DMS79 (cell line): ENCODE measurements at places on chromosomes 5 and 9.

DNA sequence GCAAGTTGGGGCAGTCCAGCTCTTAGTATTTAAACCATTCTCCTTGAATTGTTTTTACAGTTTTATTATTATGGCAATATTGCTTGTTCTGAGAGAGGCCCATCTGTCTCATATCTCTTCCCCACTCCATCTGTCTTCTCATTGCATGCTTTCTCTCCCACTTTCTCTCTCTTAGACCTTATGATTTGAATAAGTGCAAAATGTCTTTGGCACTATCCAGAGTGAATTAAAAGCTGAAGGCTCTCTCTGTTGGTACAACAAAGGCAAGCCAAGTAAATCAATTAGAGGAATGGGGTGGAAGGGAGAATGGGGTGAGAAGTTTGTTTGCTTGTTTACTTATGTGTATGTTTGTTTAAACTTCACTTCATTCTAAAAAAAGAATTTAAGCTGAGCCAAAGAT, 195.3 kb upstream of the RFX3 start:
- DNase-seq: no peak

GRCh38 chr5:74471875-74472274, 168.7 kb downstream of the ENC1 start:
- DNase-seq: no peak

DNA sequence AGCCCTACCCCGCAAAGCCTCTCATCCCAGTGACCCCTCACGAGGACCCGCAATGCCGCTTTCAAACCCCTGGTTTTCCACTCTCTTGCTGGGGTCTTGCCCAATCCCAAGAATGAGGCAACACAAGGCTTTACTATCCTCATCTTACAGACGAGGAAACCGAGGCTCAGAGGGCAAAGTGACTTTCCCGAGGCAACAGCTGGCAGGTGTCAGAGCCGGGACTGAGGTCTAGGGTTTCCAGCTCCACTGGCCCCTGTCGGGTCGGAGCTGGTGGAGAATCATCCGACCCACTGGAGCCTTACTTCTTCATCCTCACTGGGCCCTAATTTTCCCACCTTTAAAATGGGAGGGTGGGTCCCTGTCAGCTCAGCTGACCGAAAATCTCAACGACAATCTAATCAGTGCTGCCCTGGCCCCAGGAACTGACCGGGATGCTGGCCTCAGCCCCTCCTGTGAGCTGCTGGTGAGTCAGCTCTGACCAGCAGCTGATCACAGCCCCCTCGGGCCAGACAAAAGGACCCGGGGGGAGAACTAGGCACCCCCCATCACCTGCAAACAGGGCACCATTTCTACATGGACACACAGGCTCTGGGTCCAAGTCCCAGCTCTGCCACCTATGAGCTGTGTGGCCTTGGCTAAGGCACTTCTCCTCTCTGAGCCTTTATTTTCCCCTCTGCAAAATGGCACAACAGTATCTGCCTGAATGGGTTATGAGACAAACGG, 72.7 kb upstream of the STXBP1 start:
- no peak for DNase-seq

DNA sequence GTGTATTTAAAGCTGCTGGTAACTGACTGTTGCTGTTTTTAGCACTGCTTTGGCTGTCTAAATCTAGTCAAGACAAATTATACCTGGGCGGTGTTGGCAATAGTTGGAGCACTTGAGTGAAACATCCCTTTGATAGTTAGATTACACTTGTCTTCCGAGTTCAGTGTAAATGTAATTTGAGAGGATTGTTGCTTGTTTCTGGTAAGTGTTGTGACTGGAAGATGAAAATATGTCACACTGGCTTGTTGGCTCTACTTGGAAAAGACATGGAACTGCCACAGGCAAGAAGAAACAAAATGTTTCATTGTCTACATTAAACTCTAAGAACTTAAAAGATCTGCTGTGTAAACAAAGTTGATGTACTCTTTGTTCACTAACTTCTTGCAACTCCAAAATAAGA, 49.2 kb upstream of the PTPRD start:
- no peak for DNase-seq

DNA sequence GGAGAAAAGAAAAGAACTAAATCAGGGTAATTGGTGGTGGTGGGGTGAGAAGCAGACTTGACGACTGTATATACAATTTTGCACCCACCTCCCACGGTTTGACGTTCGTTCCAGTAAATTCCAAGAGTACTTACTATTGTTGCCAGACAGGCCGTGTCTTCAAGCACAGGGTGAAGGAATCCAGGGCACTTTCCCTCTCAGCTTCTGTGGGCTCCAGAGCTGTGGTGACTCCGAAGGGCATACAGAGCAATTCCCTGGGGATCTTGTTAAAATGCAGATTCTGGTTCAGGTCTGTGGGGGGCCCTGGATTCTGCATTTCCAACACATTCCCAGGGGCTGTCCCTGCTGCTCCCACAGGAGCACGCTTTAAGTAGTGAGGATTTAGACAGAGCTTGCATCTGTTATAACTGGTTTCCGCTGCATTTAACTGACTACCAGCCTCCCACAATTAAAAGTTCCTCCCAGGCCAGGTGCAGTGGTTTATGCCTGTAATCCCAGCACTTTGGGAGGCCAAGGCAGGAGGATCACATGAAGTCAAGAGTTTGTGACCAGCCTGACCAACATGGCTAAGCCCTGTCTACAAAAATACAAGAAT, 49.3 kb upstream of the FANCC start:
- no peak for DNase-seq

GRCh38 chr5:157236423-157236822, 29.5 kb upstream of the CYFIP2 start:
- no peak for DNase-seq

- DNase-seq: no peak
Observed at GRCh38 chr5:13477118-13477737, 467.3 kb downstream of the DNAH5 start.

DNA sequence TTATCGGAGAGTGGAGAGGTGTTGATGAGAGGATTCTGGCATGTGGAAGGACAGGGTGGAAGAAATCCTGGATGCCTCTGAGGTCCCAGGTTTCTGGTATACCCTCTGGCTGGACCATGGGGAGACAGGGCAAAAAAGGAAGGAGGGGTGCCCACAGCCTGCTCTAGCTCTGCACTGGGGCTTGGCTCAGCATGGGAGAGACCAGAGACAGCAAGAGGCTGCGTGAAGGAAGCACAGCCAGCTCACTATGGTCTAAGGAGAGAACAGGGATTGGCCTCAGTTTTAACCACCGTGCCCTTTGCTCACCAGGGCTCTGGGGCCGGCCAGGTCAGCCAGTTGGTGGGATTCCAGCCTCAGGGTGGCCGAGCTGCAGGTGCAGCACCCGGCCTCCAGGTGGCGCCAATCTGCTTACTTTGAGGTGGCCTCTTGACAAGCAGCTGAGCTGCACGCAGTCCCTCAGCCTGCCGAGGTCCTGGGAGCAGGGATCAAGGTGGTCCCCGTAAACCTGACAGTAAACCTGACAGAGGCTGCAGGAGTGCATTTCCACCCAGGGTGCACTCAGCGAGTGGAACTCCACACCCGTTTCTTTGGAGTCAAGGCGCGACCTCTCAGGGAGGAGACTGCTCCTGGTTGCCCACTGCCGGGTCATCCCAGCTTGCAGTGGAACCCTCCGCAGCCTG, 25.0 kb upstream of the SPTLC1 start:
- no peak for DNase-seq

- no peak for DNase-seq
Observed at GRCh38 chr5:677131-678101, 15.7 kb downstream of the TPPP start.

DNA sequence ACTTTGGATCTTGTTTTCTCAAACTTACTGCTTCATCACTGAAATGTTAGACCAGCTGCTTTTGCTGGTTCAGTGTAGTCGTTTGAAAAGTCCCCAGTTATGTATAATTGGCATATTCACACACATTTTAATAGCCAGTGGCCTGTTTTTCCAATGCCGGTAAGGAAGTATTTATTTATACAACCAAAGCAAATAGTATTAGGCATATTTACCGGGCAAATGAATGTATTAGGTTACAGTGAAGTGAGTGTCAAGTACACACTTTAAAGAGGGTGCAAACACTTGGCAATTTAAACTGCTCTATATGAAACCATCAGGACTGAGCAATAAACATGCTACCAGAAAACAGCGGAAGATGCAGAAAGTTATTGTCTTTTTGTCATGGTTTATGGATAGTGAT, 242.9 kb downstream of the MCTP1 start:
- DNase-seq: no peak

GRCh38 chr9:107240260-107240659, 42.8 kb upstream of the RAD23B start:
- no peak for DNase-seq

- DNase-seq: no peak
Observed at GRCh38 chr9:68751556-68751955, 46.5 kb downstream of the PIP5K1B start.

GRCh38 chr9:125747765-125748445, 732 bp downstream of the PBX3 start:
- no peak for DNase-seq

GRCh38 chr5:95821110-95822021, 1.2 kb downstream of the GLRX start:
- no peak for DNase-seq

DNA sequence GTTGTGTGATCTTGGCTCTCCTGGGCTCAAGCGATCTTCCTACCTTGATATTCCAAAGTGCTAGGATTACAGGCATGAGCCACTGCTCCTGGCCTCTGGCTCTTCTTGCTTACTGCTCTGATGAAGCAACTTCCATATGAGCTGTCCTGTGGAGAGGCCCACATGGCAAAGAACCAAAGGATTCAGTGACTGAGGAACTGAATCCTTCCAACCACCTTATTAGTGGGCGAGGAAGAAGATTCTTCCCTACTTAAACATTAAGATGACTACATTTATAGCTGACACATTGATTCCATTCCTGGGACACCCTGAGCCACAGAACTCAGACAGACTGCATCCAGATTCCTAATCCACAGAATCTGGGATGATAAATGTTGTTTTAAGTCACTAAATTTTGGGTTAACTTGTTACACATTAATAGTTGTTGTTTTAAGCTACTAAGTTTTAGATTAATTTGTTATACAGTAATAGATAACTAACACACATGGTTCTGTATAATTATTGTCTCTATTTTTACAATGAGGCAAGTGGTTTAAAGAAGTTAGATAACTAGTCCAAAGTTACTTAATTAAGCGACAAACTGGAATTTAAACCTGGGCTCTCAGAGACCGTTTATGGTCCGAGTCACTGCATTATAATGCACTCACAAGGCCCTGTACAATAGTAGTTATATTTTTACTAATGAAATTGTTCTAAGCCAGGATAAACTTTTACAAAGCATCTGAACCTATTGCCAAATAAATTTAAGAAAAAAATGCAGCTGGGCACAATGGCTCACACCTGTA, 16.7 kb upstream of the SLCO4C1 start:
- no peak for DNase-seq

DNA sequence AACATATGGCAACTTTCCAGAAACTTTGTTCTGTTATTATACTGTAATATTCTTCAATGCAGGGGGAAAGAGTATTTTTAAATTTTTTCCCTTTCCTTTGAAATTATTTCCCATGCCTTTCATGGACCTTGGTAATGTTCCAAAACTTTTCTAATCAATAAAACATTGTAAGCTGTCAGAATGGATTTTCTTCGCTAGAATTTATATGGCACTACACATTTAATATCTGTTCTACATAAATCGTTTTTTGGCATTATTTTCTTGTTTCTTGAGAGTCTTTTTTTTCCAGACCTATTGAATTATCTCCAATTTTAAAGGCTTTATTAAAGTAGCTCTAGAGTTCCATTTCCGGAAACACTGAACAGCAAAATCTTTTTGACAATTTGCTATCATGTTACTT, 249.0 kb downstream of the TMEM167A start:
- no peak for DNase-seq

GRCh38 chr9:26637101-26637500, 255.5 kb downstream of the CAAP1 start:
- no peak for DNase-seq

DNA sequence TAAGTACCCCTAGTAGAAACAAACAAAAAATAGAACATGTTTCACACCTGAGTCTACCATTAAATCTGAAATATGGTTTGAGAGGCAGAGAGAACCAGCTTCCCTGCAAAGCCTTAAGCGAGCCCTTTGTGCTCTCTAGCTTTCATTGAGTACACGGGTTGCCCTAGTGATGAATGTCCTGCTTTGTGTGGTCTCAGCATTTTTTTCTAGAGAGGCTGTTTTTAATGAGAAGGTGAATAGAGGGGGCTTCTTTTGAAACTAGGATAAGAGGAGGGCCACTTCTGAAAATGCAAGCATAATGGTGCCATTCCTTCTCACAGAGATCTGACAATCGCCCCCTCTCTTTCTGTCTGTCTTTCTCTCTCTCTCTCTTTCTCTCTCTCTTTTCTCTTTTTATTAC, 131.3 kb downstream of the MACIR start:
- no peak for DNase-seq

DNA sequence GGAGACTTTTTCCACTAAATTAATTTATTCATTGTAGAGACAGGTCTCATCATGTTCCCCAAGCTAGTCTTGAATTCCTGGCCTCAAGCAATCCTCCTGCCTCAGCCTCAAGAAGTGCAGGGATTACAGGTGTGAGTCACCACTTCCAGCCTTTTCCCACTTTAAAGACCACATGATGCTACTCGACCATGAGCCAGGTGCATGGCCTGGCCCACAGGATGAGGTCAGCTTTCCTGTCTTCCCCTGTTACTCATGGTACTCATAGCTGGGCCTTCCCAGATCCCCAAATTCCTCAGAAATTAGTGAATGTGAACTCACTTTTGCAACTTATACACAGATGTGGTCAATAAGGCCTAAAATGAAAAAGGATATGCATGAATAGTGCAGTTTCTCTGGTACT, 395.9 kb downstream of the SEMA5A start:
- no peak for DNase-seq

DNA sequence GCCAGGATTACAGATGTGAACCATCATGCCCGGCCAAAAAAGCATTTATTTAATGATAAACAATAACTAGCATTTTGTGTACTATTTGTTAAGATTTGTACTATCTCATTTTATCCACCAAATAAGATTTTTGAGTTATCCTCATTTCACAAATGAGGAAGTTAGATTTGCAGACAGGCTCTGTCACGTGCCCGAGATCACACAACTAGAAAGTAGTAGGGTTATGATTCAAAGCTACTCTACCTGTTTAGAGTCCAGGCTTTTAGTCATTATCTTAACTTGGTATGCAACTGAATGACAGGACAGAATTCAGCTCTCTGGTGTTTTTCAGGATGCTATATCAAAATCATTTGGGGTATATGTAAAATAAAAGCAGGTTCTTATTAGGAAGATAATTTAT, 20.5 kb downstream of the RANBP17 start:
- DNase-seq: no peak

DNA sequence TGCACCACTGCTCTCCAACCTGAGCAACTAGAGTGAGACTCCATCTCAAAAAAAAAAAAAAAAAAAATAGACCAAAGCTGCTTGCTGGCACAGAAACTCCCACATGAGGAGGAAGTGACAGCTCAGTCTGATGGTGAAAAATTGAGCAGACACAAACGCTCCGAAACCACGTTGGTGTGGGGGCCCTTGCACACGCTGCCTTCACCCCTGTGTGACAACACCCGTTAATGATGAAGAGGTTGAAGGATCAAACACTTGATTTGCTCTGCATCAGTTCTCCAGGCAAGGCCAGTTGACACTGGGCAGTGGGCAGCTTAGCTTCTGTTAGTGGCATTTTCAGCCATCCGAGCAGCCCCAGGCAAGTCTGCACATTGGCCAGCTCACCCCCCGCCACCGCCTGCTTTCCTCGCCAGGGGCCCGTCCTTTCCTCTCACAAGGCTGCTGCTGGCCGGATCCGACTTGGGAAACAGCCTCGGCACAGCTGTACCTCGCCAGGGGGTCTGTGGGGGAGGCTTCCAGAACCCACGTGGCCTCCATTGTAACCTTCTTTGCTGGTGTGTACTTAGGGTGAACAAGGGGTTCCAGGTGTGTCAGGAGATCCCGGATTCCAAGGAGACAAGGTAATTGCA, 79.8 kb downstream of the COL27A1 start:
- DNase-seq: no peak
